ENCODE measurements at places on chromosomes 12 and 14. TPM values are rescaled to one million over a fixed set of nuclear protein-coding genes. Genes with fewer than 3 reads are reported as not detected.

- no peak overlapping the region for H3K4me3 ChIP-seq
- H3K4me1 ChIP-seq, result peaks cover 5% of the 10 kb centered on the region
- no peaks in the 10 kb centered on the region for H3K27me3 ChIP-seq
- H3K27ac ChIP-seq, result no peak overlapping the region
These were observed 141.8 kb upstream of the DYRK2 start for GRCh38 chr12:67506739-67507138.

- no peak for DNase-seq
- H3K4me1 ChIP-seq, result peaks cover 9% of the 10 kb centered on the region
- no peaks in the 10 kb centered on the region for H3K36me3 ChIP-seq
- H3K4me3 ChIP-seq, result peak overlapping the region; percentile 67
These were observed 39.4 kb downstream of the ZFHX2 start for GRCh38 chr14:23512156-23512555.

- H3K36me3 ChIP-seq, result no peaks in the 10 kb centered on the region
- no peaks in the 10 kb centered on the region for H3K27me3 ChIP-seq
- H3K4me3 ChIP-seq, result peak overlapping the region; percentile 16
- H3K4me1 ChIP-seq, result peaks cover 34% of the 10 kb centered on the region
- peak overlapping the region; percentile 67 for H3K27ac ChIP-seq
These were observed 78.3 kb upstream of the BDKRB2 start for GRCh38 chr14:96126339-96126782.

DNA sequence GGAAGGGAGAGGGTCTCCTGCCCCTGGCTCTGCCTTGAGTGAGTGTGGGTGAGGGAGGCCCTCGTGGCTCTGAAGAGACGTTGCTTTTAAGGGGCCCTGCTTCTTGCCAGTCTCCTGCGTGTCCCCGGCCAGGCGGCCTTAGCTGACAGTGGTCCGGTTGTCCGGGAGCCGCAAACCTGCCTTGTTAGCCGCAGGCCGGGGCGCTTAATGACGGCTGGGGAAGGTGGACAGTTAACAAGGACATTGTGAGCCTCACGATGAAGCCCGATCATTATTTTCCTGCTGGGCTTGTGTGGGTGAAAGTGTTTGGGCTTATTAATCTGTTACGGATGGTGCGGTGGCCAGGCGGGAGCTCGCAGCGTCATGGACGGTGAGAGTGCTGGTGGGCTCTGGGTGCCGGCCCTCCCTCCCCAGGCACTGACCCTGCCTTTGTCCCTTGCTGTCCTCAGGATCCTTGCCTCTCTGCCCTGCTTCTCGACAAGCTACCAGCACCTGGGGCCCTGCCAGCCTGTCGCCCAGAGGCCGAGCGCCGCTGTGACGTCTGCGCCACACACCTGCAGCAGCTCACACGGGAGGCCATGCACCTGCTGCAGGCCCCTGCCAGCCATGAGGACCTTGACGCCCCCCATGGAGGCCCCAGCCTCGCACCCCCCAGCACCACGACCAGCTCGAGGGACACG, 13.3 kb downstream of the KIF26A start:
- no peaks in the 10 kb centered on the region for H3K36me3 ChIP-seq
- H3K4me3 ChIP-seq, result no peak overlapping the region
- no peak overlapping the region for H3K27ac ChIP-seq
- DNase-seq, result no peak
- peaks cover 1% of the 10 kb centered on the region for H3K4me1 ChIP-seq

DNA sequence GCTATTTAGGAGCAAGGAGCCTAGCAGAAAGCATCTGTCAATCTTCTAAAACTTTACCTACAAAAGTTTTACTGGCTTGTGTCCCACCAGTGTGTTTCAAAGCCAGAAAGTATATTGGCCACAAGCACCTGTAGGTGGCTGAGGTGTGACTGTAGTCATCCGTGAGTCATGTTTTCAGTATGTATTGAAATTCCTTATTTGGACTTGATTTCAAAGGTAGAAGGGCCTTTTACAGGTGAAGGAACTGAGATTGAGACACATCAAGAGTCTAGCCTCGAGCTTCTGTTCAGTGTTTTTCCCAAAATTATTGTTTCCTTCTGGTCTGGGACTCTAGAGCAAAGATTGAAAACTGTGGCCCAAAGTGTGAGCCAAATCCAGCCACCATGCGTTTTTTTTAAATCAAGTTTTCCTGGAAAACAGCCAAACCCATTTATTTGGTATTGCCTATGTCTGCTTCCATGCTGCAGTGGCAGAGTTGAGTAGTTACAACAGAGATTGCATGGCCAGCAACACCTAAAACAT, 195.3 kb upstream of the BCL2L14 start:
- H3K27ac ChIP-seq, result peak overlapping the region; percentile 52
- no peaks in the 10 kb centered on the region for H3K27me3 ChIP-seq
- no peak overlapping the region for H3K4me3 ChIP-seq
- H3K36me3 ChIP-seq, result peaks cover 40% of the 10 kb centered on the region
- peak; percentile 48 for DNase-seq

- H3K4me3 ChIP-seq, result no peak overlapping the region
- no peak for DNase-seq
- no peaks in the 10 kb centered on the region for H3K36me3 ChIP-seq
- H3K27me3 ChIP-seq, result no peaks in the 10 kb centered on the region
These were observed 20.5 kb upstream of the TESC start for GRCh38 chr12:117119592-117120198.

- DNase-seq, result no peak
- no peak overlapping the region for H3K4me3 ChIP-seq
- H3K4me1 ChIP-seq, result no peaks in the 10 kb centered on the region
- no peaks in the 10 kb centered on the region for H3K36me3 ChIP-seq
- no peak overlapping the region for H3K27ac ChIP-seq
These were observed 59.0 kb downstream of the GAS2L3 start for GRCh38 chr12:100632445-100632892.

DNA sequence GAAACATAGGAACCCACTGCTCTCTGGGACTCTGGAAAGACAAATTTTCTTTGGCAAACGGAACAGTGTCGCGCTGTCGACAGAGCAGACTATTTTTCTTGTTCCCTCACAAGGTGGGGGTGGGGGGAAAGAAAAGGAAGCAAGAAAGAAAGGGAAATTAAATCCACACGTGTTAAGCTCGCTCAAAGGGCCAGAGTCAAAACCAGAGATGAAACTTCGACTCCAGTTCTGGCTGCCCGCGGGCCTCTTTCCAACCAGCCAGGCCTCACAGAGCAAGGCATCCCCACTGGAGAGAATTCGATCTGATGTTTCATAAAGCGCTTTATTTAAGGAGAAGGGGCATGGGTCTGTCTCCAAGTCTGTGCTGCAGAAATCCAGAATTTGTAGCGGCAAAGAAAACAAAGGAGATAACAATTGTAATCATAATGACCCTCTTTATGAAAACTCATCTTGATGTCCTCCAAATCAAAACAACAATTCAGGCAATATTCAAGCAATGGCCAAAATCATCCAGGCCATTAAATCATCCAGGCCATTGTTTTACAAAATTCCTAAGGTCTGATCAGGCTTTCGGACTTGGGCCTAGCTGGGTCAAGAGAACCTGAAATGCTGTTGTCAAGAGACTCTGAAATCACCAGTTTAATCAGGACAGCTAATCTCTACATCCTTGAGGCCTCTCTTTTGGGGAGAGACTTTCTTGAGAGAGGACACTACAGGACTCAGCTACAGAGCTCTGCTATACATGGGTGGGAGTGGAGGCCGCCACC, 5.3 kb upstream of the TBX5 start:
- peaks cover 93% of the 10 kb centered on the region for H3K27me3 ChIP-seq
- DNase-seq, result no peak
- peaks cover 13% of the 10 kb centered on the region for H3K4me1 ChIP-seq
- H3K36me3 ChIP-seq, result peaks cover 2% of the 10 kb centered on the region
- H3K27ac ChIP-seq, result no peak overlapping the region
- H3K4me3 ChIP-seq, result no peak overlapping the region

DNA sequence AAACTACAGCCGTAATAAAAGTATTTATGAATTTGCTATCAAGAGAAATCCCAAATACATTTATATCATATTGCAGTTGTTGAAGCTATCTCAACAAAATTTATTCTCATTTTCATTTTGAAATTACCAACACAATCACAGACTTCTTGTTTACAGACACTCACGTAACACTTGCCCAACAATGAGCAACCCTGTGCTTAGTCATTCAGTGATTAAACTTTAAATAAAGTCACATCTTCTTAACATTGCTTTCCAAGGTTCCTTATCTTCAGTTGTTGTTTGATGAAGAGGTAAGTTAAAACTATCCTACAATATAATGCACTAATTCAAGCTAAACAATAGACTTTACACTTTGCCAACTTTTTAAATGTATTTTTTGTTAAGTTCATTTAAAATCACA, 601.8 kb downstream of the SLC16A7 start:
- no peaks in the 10 kb centered on the region for H3K4me1 ChIP-seq
- H3K4me3 ChIP-seq, result no peak overlapping the region
- no peak for DNase-seq
- H3K27me3 ChIP-seq, result no peaks in the 10 kb centered on the region
- no peaks in the 10 kb centered on the region for H3K36me3 ChIP-seq

DNA sequence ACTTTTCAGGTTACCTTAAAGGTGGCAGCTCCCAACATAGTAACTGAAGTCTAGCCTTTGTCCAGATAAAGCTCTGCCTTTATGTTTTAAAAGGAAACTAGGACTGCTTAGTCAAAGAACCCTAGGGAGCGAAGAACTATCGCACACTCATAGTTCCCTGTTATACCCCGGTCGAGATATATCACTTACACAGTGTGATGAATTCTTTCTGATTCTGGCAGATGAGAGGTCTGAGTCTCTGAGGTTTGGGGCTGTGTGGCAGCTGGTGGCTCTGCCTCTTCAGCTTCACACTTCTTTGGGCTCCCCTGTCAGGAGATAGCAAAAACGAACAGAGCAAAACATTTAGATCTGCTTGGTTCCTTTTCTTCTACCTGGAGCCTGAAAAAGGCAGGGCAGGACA, 17.0 kb downstream of the ACIN1 start:
- no peak for DNase-seq
- no peaks in the 10 kb centered on the region for H3K4me1 ChIP-seq
- H3K27ac ChIP-seq, result peak overlapping the region; percentile 54
- H3K36me3 ChIP-seq, result peaks cover 2% of the 10 kb centered on the region

DNA sequence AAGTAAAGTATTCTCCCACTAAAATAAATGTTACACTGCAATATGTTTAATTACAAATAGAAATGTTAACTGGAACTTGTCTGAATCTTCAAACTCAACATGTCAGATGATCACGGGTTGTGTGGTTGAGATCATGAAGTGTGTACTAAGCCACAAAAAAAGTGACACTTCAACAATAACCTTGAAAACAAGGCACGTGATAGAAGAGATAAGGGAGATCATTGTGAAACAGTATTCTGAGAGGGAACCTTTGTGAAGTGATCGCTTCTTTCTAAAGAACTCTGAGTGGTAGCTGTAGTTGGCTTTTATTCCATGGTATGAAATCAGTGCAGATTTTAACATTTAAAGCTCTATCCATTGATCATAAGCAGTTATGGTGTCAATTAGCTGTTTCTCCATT, 60.0 kb downstream of the LIN52 start:
- no peak overlapping the region for H3K4me3 ChIP-seq
- peaks cover 5% of the 10 kb centered on the region for H3K36me3 ChIP-seq
- DNase-seq, result no peak
- no peaks in the 10 kb centered on the region for H3K27me3 ChIP-seq

- H3K27ac ChIP-seq, result no peak overlapping the region
- H3K36me3 ChIP-seq, result peaks cover 30% of the 10 kb centered on the region
- H3K4me3 ChIP-seq, result peak overlapping the region; percentile 89
- H3K4me1 ChIP-seq, result peaks cover 56% of the 10 kb centered on the region
- DNase-seq, result no peak
These were observed 3.2 kb downstream of the DUSP6 start for GRCh38 chr12:89348894-89349699.

DNA sequence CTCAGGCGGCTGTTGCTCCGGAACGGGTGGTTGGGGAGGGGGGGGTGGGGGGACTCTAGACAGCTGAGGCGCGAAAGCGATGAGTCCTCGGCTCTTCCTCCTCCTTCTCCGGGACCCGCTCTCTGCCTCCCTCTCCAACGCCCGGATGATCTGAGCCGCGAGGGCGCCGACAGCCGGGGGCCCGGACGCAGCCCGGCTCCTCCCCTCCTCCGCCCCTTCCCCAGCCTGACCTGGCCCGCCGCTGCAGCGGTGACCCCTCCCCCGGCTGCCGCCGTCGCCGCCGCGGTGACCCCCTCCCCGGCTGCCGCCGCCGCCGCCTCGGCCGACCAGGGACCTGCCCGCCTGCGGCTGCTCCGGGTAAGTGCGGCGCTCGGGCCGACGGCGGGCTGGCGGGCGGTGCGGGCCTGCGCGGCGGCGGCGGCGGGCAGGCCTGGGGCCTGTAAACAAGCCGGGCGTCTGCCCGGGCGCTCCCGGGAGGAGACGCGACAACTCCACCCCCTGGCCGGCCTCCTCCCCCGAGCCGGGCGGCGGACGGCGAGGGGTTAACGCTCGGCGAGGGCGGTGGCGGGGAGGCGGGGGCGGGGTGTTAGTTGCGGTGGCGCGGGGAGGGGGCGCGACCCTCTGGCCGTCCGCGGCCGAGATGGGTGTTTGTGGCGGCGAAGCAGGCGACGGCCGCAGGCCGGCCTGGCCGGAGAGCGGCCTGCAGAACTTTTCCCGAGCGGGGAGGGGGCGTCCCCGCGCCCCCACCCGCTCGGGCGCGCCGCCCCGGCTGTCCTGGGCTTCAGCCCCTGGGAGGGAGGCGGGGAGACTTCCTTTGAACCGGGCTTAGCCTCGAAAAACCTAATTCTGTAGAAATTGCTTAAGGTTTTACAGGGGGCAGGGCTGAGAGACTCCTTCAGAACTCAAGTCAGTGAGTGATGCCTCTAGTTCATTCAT, 568 bp downstream of the PPM1A start:
- no peaks in the 10 kb centered on the region for H3K27me3 ChIP-seq
- H3K4me1 ChIP-seq, result peaks cover 57% of the 10 kb centered on the region
- H3K4me3 ChIP-seq, result peak overlapping the region; percentile 83
- peak overlapping the region; percentile 78 for H3K27ac ChIP-seq
- H3K36me3 ChIP-seq, result peaks cover 14% of the 10 kb centered on the region

GRCh38 chr12:6938353-6939190, 5.0 kb upstream of the RNU7-1 start:
- no peaks in the 10 kb centered on the region for H3K27me3 ChIP-seq
- H3K4me3 ChIP-seq, result peak overlapping the region; percentile 96
- peak overlapping the region; percentile 99 for H3K27ac ChIP-seq

DNA sequence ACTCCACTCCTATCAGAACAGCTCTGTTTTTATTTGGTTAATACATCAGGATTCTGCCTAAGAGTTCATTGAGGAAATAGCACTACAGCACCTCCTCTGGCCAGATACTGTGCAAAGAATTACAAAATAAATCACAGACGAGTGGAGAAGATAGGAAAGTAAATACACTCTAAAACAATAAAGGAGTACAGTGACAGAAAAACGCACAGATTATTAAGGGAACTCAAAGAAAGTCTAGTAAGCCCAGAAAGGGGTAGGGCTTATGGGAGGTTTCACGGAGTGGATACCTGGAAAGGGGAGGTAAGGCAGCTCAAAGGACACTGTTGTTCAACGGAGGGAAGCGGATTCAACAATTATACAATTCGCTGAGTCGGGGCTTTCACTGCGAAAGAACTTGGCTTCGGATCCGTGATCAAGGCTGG, 5.5 kb downstream of the OR10AD1 start:
- H3K4me3 ChIP-seq, result peak overlapping the region; percentile 85
- H3K36me3 ChIP-seq, result peaks cover 31% of the 10 kb centered on the region
- no peak for DNase-seq
- H3K27ac ChIP-seq, result peak overlapping the region; percentile 97
- H3K4me1 ChIP-seq, result peaks cover 23% of the 10 kb centered on the region
- H3K27me3 ChIP-seq, result no peaks in the 10 kb centered on the region

- no peak for DNase-seq
- H3K36me3 ChIP-seq, result peaks cover 19% of the 10 kb centered on the region
- no peak overlapping the region for H3K4me3 ChIP-seq
- no peaks in the 10 kb centered on the region for H3K27me3 ChIP-seq
These were observed 55.4 kb downstream of the SCAF11 start for GRCh38 chr12:45934956-45935355.

- DNase-seq, result no peak
- H3K27ac ChIP-seq, result no peak overlapping the region
- H3K4me3 ChIP-seq, result no peak overlapping the region
- H3K27me3 ChIP-seq, result no peaks in the 10 kb centered on the region
These were observed 119.2 kb downstream of the NAV3 start for GRCh38 chr12:77949943-77950342.

MYRFL gene
- total RNA-seq, result not detected

LUM gene
- total RNA-seq, result not detected

KRT74 gene
- total RNA-seq, result not detected
